ENCODE measurements at places on chromosomes 5 and 9. TPM values are rescaled to one million over a fixed set of nuclear protein-coding genes. Genes with fewer than 3 reads are reported as not detected.

Gene ZNG1E
- total RNA-seq: 49.1 TPM

Gene ITGA1
- total RNA-seq: 41.8 TPM

Gene PCDHGA5
- total RNA-seq: 11.5 TPM

Gene KDM4C
- 61.4 TPM for total RNA-seq

Gene GNAQ
- total RNA-seq: 42.1 TPM

Gene GRXCR2
- not detected for total RNA-seq

Gene ARPC5L
- 18.3 TPM for total RNA-seq

Gene FAM78A
- 3.3 TPM for total RNA-seq

- no peaks in the 10 kb centered on the region for H3K4me1 ChIP-seq
- H3K27ac ChIP-seq: no peak overlapping the region
- no peaks in the 10 kb centered on the region for H3K36me3 ChIP-seq
- H3K4me3 ChIP-seq: no peak overlapping the region
Observed at GRCh38 chr5:151244206-151244605, 8.8 kb upstream of the GM2A start.

DNA sequence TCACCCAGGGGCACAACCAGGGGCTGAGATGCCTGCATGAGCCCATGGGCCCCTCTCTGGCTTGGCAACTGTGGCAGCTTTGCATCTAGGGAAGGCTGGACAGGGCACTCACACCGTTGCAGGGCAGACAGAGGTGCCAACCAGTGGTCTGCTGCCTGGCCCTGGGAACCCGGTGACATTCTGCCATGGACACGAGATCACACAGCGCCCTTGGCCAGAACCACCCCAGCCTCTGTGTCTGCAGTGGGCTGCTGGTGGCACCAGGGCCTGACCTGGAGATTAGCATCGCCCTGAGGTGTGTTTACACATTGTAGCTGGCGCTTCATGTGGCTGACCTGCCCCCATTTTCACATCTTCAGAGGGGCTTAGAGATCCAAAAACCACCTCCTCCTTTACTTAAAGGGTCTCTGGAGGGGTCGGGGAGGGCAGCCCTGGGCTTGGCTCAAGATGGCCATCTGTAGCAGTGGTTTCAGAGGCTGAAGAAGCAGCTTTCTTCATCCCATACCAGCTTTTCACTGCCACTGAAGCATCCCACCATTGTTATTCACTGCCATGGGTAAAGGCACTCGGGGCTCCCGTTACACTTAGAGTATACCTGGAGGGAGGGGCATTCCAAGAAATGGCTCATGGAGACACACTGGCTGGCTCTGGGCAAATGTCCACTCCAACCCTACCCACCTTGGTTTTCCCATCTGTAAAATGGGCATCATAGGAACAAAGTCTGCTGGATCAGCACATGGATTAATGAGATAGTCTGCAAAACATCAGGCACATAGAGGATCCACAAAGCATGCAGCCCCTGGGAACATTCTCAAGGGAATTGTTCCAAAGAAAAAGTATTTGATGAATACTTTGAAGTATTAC, 11.4 kb downstream of the DCANP1 start:
- H3K27me3 ChIP-seq: no peaks in the 10 kb centered on the region
- H3K27ac ChIP-seq: no peak overlapping the region
- H3K36me3 ChIP-seq: no peaks in the 10 kb centered on the region
- no peak for DNase-seq

DNA sequence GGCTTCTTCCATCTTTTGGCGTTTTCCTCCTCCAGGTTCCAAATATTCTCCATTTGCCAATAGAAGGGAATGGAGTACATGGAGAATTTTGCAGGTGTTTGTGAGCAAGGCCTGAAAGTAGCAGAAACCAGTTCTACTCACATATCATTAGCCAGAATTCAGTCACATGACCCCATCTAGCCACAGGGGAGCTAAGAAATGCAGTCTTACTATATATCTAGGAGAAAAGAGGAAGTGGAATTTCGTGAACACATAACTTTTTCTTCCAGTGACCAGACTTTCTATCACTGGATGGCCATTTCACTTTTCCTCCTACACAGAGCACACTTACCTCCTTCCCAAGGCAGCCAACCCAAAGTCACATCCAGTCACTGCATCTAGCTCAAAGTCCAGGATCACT, 55.1 kb downstream of the LOX start:
- no peak overlapping the region for H3K4me3 ChIP-seq
- no peaks in the 10 kb centered on the region for H3K4me1 ChIP-seq
- no peak overlapping the region for H3K27ac ChIP-seq
- no peak for DNase-seq
- H3K36me3 ChIP-seq: no peaks in the 10 kb centered on the region

GRCh38 chr5:147509041-147509709, 693 bp downstream of the DPYSL3 start:
- H3K27me3 ChIP-seq: no peaks in the 10 kb centered on the region
- H3K4me1 ChIP-seq: no peaks in the 10 kb centered on the region
- H3K27ac ChIP-seq: peak overlapping the region; percentile 91
- H3K4me3 ChIP-seq: peak overlapping the region; percentile 65
- peak; percentile 39 for DNase-seq

GRCh38 chr9:97397220-97397619, 14.7 kb upstream of the TDRD7 start:
- no peaks in the 10 kb centered on the region for H3K4me1 ChIP-seq
- no peaks in the 10 kb centered on the region for H3K36me3 ChIP-seq
- no peak for DNase-seq
- H3K4me3 ChIP-seq: no peak overlapping the region
- H3K27ac ChIP-seq: no peak overlapping the region

GRCh38 chr5:157215514-157216167, 35.0 kb downstream of the ITK start:
- H3K4me1 ChIP-seq: no peaks in the 10 kb centered on the region
- DNase-seq: no peak
- no peak overlapping the region for H3K4me3 ChIP-seq
- no peaks in the 10 kb centered on the region for H3K27me3 ChIP-seq
- no peaks in the 10 kb centered on the region for H3K36me3 ChIP-seq

GRCh38 chr5:8188874-8189565, 320.1 kb downstream of the MTRR start:
- no peak for DNase-seq
- no peak overlapping the region for H3K27ac ChIP-seq
- no peaks in the 10 kb centered on the region for H3K4me1 ChIP-seq
- no peaks in the 10 kb centered on the region for H3K36me3 ChIP-seq

- no peak overlapping the region for H3K4me3 ChIP-seq
- H3K4me1 ChIP-seq: no peaks in the 10 kb centered on the region
- no peak overlapping the region for H3K27ac ChIP-seq
Observed at GRCh38 chr5:61100437-61100836, 61.8 kb downstream of the SMIM15 start.

DNA sequence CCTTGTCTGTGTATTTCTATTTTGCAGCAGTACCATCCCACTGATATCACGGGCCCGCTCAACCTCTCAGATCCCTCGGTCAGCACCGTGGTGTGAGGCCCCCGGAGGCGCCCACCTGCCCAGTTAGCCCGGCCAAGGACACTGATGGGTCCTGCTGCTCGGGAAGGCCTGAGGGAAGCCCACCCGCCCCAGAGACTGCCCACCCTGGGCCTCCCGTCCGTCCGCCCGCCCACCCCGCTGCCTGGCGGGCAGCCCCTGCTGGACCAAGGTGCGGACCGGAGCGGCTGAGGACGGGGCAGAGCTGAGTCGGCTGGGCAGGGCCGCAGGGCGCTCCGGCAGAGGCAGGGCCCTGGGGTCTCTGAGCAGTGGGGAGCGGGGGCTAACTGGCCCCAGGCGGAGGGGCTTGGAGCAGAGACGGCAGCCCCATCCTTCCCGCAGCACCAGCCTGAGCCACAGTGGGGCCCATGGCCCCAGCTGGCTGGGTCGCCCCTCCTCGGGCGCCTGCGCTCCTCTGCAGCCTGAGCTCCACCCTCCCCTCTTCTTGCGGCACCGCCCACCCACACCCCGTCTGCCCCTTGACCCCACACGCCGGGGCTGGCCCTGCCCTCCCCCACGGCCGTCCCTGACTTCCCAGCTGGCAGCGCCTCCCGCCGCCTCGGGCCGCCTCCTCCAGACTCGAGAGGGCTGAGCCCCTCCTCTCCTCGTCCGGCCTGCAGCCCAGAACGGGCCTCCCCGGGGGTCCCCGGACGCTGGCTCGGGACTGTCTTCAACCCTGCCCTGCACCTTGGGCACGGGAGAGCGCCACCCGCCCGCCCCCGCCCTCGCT, 1.9 kb downstream of the LRRC26 start:
- no peak for DNase-seq
- H3K27ac ChIP-seq: no peak overlapping the region
- peaks cover 22% of the 10 kb centered on the region for H3K4me1 ChIP-seq
- no peaks in the 10 kb centered on the region for H3K36me3 ChIP-seq
- peaks cover 58% of the 10 kb centered on the region for H3K27me3 ChIP-seq

DNA sequence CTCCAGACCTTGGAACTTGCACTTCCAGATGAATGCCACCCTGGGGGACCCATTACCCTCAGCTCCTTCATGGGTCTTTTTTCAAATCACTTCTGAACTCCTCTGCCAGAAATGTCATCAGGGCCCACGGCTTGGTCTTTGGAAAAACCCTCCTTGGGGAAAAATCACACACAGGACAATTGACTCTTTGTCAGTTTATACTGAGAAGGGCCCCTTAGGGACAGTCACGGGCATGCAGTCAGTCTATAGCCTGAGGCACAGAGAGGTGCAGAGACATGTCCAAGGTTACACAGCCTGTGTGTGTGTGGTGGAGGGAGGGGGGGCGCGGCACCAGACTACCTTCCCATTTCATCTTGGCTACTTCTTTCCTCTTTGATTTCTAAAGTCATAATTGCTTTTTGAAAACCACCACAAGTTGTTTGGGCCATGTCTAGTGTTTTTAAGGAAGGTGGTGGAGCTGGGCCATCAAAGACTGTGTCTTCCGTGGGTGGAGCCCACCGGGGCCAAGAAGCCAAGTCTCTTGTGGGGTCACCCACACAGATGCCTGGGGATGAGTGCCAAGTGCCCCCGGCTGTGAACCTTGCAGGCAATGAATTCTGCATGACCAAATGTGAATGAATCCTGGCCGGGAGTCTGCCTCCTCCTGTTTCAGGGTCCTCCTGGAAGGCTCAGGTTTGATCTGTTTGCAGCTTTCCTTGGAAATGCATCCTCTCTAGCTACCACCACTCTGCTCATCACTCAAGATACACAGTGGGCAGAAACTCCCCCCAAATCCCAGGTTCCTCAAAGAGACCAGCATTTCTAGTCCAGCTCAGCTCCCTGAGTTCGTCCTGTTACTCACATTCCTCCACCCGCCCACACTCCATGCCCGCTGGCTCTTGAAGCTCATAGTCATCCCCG, 200.1 kb upstream of the TBC1D2 start:
- H3K36me3 ChIP-seq: no peaks in the 10 kb centered on the region
- H3K27me3 ChIP-seq: no peaks in the 10 kb centered on the region
- DNase-seq: no peak

DNA sequence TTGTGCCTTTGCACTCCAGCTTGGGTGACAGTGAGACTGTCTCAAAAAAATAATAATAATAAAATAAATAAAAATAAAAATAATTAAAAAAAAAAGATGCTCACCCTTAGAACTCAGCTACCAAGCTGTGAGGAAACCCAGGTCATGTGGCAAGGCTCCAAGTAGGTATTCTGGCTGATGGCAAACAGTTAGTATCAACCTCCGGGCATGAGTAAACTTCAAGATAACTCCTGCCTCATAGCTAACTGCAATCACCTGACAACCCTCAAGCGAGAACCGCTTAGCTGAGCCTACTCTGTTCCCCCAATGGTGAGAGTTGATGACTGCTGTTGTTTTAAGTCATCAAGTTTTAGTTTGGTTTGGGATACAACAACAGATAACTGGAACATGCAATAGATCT, 6.1 kb upstream of the SLC44A1 start:
- H3K4me3 ChIP-seq: no peak overlapping the region
- H3K36me3 ChIP-seq: no peaks in the 10 kb centered on the region
- H3K27ac ChIP-seq: no peak overlapping the region
- H3K4me1 ChIP-seq: peaks cover 5% of the 10 kb centered on the region
- no peaks in the 10 kb centered on the region for H3K27me3 ChIP-seq

DNA sequence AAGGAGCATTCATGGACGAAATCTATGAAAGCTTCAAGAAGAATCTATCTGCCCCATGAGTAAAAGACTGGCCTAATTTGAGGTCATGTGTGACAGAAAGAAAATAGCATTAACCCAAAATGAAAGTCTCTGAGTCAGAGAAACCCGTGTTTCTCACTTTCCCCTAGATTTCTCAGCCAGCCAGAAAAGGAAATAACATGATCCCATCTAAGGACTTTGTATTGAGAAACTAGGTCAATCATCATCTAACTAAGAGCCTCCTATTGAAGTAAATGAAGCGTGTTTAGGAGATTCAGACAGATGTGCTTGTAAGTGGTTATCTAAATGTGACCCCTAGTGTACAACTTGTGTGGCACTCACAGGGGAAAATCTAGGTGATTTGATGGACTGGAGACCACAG, 77.3 kb upstream of the ZNF366 start:
- no peak overlapping the region for H3K27ac ChIP-seq
- H3K27me3 ChIP-seq: no peaks in the 10 kb centered on the region
- no peak overlapping the region for H3K4me3 ChIP-seq
- no peaks in the 10 kb centered on the region for H3K4me1 ChIP-seq
- DNase-seq: no peak

GRCh38 chr9:93064392-93065134, 6.1 kb downstream of the SUSD3 start:
- DNase-seq: no peak
- no peak overlapping the region for H3K4me3 ChIP-seq
- no peaks in the 10 kb centered on the region for H3K36me3 ChIP-seq
- no peaks in the 10 kb centered on the region for H3K27me3 ChIP-seq
- H3K27ac ChIP-seq: peak overlapping the region; percentile 66
- peaks cover 24% of the 10 kb centered on the region for H3K4me1 ChIP-seq

- H3K4me1 ChIP-seq: no peaks in the 10 kb centered on the region
- H3K27me3 ChIP-seq: no peaks in the 10 kb centered on the region
- peak overlapping the region; percentile 14 for H3K27ac ChIP-seq
- no peak for DNase-seq
Observed at GRCh38 chr5:79508354-79508753, 5.6 kb downstream of the HOMER1 start.

GRCh38 chr5:44565902-44566301, 176.7 kb upstream of the FGF10 start:
- H3K4me3 ChIP-seq: no peak overlapping the region
- H3K27me3 ChIP-seq: no peaks in the 10 kb centered on the region
- no peak for DNase-seq
- H3K4me1 ChIP-seq: no peaks in the 10 kb centered on the region
- H3K27ac ChIP-seq: no peak overlapping the region

- H3K27ac ChIP-seq: no peak overlapping the region
- no peaks in the 10 kb centered on the region for H3K4me1 ChIP-seq
- no peaks in the 10 kb centered on the region for H3K27me3 ChIP-seq
- no peak for DNase-seq
Observed at GRCh38 chr5:36177154-36177553, 25.2 kb downstream of the SKP2 start.

- H3K27me3 ChIP-seq: no peaks in the 10 kb centered on the region
- no peak overlapping the region for H3K4me3 ChIP-seq
- no peaks in the 10 kb centered on the region for H3K36me3 ChIP-seq
- H3K4me1 ChIP-seq: peaks cover 4% of the 10 kb centered on the region
- peak overlapping the region; percentile 66 for H3K27ac ChIP-seq
Observed at GRCh38 chr9:130284249-130284625, 18.7 kb downstream of the HMCN2 start.

Measured in uterus (tissue), 4 donors.